ENCODE measurements at places on chromosomes 11 and 22.

- DNase-seq: no peak
Observed at GRCh38 chr11:101523634-101524260, 60.1 kb downstream of the TRPC6 start.

- peak; percentile 59 for DNase-seq
Observed at GRCh38 chr11:8934742-8935488, 2.2 kb upstream of the C11orf16 start.

- DNase-seq: no peak
Observed at GRCh38 chr11:108966206-108966605, 301.3 kb downstream of the DDX10 start.

DNA sequence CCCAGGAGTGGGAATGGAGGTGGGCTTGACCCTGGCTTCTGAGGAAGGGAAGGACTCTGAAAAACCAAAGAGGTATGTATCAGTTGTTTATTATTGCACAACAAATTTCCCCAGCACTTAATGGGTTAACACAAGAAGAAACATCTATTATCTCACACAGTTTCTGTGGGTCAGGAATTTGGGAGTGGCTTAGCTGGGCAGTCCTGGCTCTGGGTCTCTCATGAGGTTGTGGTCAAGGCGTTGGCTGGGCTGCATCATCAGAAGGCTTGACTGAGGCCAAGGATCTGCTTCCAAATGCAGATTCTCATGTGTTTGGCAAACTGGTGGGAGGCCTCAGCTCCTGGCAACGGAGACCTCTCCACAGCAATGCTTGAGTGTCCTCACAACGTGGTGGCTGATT, 17.5 kb upstream of the SMIM38 start:
- no peak for DNase-seq
